ENCODE measurements at places on chromosomes 1 and 21. TPM values are rescaled to one million over a fixed set of nuclear protein-coding genes. Genes with fewer than 3 reads are reported as not detected.

The ARHGEF10L gene
- 89.8 TPM for total RNA-seq

- H3K27me3 ChIP-seq = peaks cover 10% of the 10 kb centered on the region
- H3K4me1 ChIP-seq = peaks cover 18% of the 10 kb centered on the region
- DNase-seq = no peak
These were observed 24.4 kb downstream of the SLC66A1 start for GRCh38 chr1:19336543-19336942.

- no peaks in the 10 kb centered on the region for H3K36me3 ChIP-seq
- DNase-seq = no peak
- no peaks in the 10 kb centered on the region for H3K27me3 ChIP-seq
- no peaks in the 10 kb centered on the region for H3K4me1 ChIP-seq
These were observed 88.8 kb upstream of the PDE4B start for GRCh38 chr1:65703853-65704252.

The ADGRB2 gene
- total RNA-seq = 15.8 TPM

GRCh38 chr1:6962996-6963911 lies 178.0 kb downstream of the CAMTA1 start:
- peak overlapping the region; percentile 82 for H3K27ac ChIP-seq
- DNase-seq = peak; percentile 93
- H3K27me3 ChIP-seq = peaks cover 14% of the 10 kb centered on the region
- H3K36me3 ChIP-seq = no peaks in the 10 kb centered on the region
- H3K4me3 ChIP-seq = peak overlapping the region; percentile 11

GRCh38 chr1:229148743-229149142 lies 122.2 kb upstream of the RAB4A start:
- H3K4me1 ChIP-seq = peaks cover 5% of the 10 kb centered on the region
- no peak overlapping the region for H3K4me3 ChIP-seq
- no peak overlapping the region for H3K27ac ChIP-seq
- peaks cover 11% of the 10 kb centered on the region for H3K36me3 ChIP-seq
- H3K27me3 ChIP-seq = peaks cover 9% of the 10 kb centered on the region
- no peak for DNase-seq

The TMEM52 gene
- total RNA-seq = 5.4 TPM

The RAP1GAP gene
- 4.8 TPM for total RNA-seq

The RCSD1 gene
- not detected for total RNA-seq

- no peak for DNase-seq
- H3K4me3 ChIP-seq = no peak overlapping the region
- peaks cover under 1% of the 10 kb centered on the region for H3K36me3 ChIP-seq
- no peak overlapping the region for H3K27ac ChIP-seq
These were observed 177.2 kb downstream of the NFIA start for GRCh38 chr1:61259379-61260148.

The OR2L13 gene
- total RNA-seq = not detected

DNA sequence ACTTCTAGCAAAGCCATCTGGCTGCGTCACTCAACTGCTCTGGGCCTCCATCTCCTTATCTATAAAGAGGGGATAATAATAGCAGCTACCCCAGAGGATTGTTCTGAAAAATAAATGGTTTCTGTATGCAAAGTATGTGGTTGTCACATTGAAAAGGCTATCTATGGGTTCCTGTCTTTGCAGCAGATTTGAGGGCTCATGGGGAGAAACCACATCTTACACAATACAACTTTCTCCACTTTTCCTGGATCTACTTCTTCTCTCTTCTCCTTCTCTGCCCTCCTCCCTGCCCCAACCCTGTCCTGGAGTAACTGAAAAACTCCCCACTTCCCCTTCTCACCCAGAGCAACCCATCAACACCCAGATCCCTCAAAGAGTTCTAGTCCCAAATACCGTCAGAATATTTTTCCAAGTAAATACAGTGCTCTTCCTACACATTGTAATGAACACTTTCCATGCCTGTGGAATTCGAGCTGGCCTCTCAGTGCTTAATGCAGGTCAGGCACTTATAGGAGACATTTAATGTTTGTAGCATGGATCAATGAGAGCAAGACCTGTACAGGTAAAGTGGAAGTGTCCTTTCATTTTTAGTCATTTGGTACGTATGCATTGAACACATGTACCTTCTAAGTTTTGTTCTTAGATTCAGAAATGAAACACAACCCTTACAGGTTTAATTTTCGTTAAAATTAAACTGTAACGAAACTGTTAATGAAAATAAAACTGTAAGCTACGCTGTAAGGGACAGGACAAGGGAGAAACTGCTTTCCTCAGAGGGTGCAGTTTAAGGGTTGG lies 131.9 kb downstream of the AK5 start:
- H3K4me1 ChIP-seq = no peaks in the 10 kb centered on the region
- no peak overlapping the region for H3K4me3 ChIP-seq
- H3K27me3 ChIP-seq = no peaks in the 10 kb centered on the region
- no peaks in the 10 kb centered on the region for H3K36me3 ChIP-seq

DNA sequence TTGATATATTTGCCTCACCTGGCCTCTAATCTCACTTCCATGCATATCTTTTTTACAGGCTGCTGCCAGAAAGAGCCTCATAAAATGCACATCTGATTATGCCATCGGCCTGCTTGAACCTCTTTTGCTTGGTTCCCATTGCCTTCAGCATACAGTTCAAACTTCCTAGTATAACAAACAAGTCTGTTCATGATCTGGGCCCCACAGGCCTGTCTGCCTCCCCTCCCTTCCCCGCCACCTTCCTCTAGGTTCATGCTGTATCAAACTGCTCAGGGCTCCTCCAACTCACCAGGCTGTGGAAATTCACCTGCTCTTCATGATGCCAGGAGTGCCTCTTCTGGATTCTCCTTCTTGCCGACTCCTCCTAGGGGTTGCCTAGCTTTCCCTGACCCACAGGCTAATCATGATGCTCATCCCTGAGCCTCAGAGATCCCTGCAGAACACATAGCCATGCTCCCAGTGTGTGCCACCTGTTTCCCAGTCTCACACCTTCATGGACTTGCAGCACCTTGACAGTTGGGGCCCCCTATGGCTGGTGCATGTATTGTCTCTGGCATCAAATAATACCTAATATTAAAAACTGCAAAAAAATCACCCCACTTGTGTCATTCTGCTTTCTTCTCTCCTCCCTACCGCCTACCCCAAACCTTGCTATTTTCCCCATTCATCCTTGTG lies 33.7 kb upstream of the CD2 start:
- no peak overlapping the region for H3K27ac ChIP-seq
- peaks cover 4% of the 10 kb centered on the region for H3K36me3 ChIP-seq
- peaks cover 3% of the 10 kb centered on the region for H3K27me3 ChIP-seq
- no peak for DNase-seq
- H3K4me3 ChIP-seq = no peak overlapping the region
- H3K4me1 ChIP-seq = no peaks in the 10 kb centered on the region

- no peaks in the 10 kb centered on the region for H3K27me3 ChIP-seq
- no peaks in the 10 kb centered on the region for H3K36me3 ChIP-seq
- no peak overlapping the region for H3K27ac ChIP-seq
- no peak overlapping the region for H3K4me3 ChIP-seq
- no peaks in the 10 kb centered on the region for H3K4me1 ChIP-seq
These were observed 29.2 kb upstream of the OR2B11 start for GRCh38 chr1:247487057-247487456.

The KIAA0319L gene
- total RNA-seq = 74.7 TPM

The MROH9 gene
- not detected for total RNA-seq

- no peak overlapping the region for H3K4me3 ChIP-seq
- H3K4me1 ChIP-seq = peaks cover 6% of the 10 kb centered on the region
- peak overlapping the region; percentile 44 for H3K27ac ChIP-seq
- H3K27me3 ChIP-seq = peaks cover 22% of the 10 kb centered on the region
These were observed 25.3 kb downstream of the SLC27A3 start for GRCh38 chr1:153800516-153800915.

GRCh38 chr21:41616031-41616591 lies 108.2 kb upstream of the TMPRSS2 start:
- H3K27me3 ChIP-seq = peaks cover 2% of the 10 kb centered on the region
- no peak overlapping the region for H3K4me3 ChIP-seq
- peaks cover 13% of the 10 kb centered on the region for H3K4me1 ChIP-seq
- no peak for DNase-seq

DNA sequence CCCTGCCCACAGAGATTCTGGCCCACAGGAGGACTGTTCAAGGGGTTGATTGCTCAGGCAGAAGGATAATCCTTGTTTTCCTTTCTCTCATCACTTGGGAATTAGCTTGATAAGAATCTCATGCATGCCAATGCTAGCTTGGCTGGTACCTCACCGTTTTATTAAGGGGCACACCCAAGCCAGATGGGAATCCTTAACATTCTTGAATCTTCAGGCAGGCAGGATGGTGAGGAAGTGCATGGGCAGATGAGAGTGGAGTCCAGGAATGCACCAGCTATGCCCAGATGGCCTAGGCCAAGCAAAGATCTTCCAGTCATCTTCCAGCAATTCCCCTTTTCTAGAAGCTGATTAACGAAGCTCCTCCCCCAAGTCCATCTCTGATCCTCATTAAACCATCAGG lies 4.1 kb upstream of the LCE7A start:
- H3K36me3 ChIP-seq = no peaks in the 10 kb centered on the region
- no peak overlapping the region for H3K4me3 ChIP-seq
- no peak overlapping the region for H3K27ac ChIP-seq
- peaks cover 3% of the 10 kb centered on the region for H3K27me3 ChIP-seq
- no peaks in the 10 kb centered on the region for H3K4me1 ChIP-seq

- no peaks in the 10 kb centered on the region for H3K27me3 ChIP-seq
- no peak overlapping the region for H3K4me3 ChIP-seq
These were observed 121.7 kb downstream of the TNFSF18 start for GRCh38 chr1:172929006-172929405.

GRCh38 chr1:8493916-8494540 lies 176.1 kb downstream of the SLC45A1 start:
- peak overlapping the region; percentile 12 for H3K27ac ChIP-seq
- peaks cover under 1% of the 10 kb centered on the region for H3K36me3 ChIP-seq
- no peak for DNase-seq
- no peak overlapping the region for H3K4me3 ChIP-seq

- H3K4me3 ChIP-seq = no peak overlapping the region
- no peaks in the 10 kb centered on the region for H3K36me3 ChIP-seq
- H3K4me1 ChIP-seq = peaks cover 20% of the 10 kb centered on the region
- no peak overlapping the region for H3K27ac ChIP-seq
These were observed 115.9 kb downstream of the KCND3 start for GRCh38 chr1:111873460-111874030.

DNA sequence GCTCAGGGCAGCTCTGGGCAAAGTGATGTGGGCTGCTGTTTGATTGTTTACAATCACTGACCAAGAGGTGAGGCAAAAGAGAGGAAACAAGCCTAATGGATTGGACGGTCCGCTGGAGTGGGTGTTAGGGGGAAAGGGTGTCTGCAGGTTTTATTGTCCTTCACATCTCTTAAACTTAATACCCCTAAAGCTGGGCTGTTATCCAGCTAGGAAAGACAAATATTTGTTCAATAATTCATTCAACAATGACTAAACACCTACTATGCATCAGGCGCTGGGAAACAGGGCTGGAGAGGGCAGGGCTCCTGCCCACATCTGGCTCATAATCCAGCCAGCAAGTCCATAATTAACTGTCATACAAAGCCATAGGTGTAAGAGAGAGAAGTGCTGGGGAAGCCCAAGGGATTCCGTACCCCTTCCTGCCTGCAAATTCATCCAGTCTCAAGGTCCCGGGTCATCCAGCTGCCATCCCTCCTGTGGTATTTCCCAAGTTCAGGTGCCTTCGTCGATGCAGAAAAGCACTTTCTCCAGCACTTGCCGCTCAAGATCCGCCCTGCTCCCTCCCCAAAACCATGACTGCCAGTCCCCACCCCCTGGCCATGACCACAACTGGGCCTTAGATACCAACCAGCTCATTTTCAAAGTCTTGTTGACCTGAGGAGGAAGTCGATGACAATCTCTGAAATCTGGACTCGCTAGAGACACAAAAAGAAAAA lies 10.7 kb downstream of the TMEM63A start:
- peaks cover 10% of the 10 kb centered on the region for H3K4me1 ChIP-seq
- DNase-seq = no peak
- H3K36me3 ChIP-seq = no peaks in the 10 kb centered on the region
- H3K4me3 ChIP-seq = no peak overlapping the region
- peaks cover 5% of the 10 kb centered on the region for H3K27me3 ChIP-seq
- H3K27ac ChIP-seq = no peak overlapping the region

DNA sequence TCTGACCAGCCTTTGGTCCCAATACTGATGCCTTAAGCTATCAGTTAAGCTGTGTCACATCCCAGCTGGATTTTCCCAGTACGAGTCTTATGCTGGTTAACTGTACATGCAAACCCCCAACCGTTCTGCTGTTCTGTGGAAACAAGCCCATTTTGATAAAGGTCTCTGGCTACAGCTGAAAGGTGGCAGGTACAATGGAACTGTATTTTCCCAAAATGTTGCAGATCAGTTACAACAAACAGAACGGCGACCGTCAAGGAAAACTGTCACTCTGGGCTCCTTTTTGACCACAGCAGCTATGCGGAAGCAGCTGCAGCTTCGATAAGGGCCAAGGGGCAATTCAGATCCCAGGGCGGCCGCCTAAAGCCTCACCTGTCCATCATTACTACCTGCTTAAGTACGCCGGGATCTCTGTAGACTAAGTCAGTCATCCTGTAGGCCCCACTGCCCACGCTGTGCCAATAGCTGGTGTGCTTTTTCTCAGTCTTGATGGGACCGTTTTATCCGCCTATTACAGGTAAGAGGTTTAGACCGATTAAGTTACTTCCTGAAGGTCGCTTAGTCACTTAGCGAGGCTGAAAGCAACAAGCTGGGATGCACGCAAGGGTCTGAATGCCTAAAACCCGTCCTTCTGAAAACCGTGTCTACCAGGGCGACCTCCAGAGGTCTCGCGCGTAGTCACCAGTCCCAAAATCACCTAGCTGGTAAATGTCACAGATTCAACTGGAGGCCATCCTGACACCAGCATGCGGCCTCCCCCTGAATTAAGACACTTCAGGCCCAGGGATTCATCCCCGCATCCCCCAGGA lies 11.1 kb upstream of the RAB42 start:
- peaks cover 2% of the 10 kb centered on the region for H3K27me3 ChIP-seq
- H3K36me3 ChIP-seq = no peaks in the 10 kb centered on the region
- peak; percentile 48 for DNase-seq
- peak overlapping the region; percentile 92 for H3K27ac ChIP-seq
- peak overlapping the region; percentile 95 for H3K4me3 ChIP-seq
- peaks cover 13% of the 10 kb centered on the region for H3K4me1 ChIP-seq

The CFHR1 gene
- not detected for total RNA-seq

- peaks cover 7% of the 10 kb centered on the region for H3K27me3 ChIP-seq
- H3K27ac ChIP-seq = peak overlapping the region; percentile 86
- DNase-seq = peak; percentile 51
- H3K4me3 ChIP-seq = peak overlapping the region; percentile 67
These were observed 49.3 kb downstream of the VWA5B1 start for GRCh38 chr1:20339811-20340457.

- peaks cover 6% of the 10 kb centered on the region for H3K4me1 ChIP-seq
- H3K36me3 ChIP-seq = peaks cover 19% of the 10 kb centered on the region
- H3K27ac ChIP-seq = no peak overlapping the region
- no peak overlapping the region for H3K4me3 ChIP-seq
- peaks cover 2% of the 10 kb centered on the region for H3K27me3 ChIP-seq
- DNase-seq = no peak
These were observed 10.7 kb upstream of the CYYR1 start for GRCh38 chr21:26583769-26584168.

The OVAAL gene
- total RNA-seq = not detected

- no peak overlapping the region for H3K27ac ChIP-seq
- peaks cover 3% of the 10 kb centered on the region for H3K4me1 ChIP-seq
- H3K36me3 ChIP-seq = no peaks in the 10 kb centered on the region
- no peak for DNase-seq
- no peak overlapping the region for H3K4me3 ChIP-seq
These were observed 102.7 kb downstream of the CRYAA start for GRCh38 chr21:43271452-43272020.

GRCh38 chr1:109582021-109582420 lies 33.6 kb downstream of the GNAI3 start:
- H3K27ac ChIP-seq = no peak overlapping the region
- no peak for DNase-seq
- H3K36me3 ChIP-seq = peaks cover 3% of the 10 kb centered on the region
- H3K4me3 ChIP-seq = no peak overlapping the region
- no peaks in the 10 kb centered on the region for H3K27me3 ChIP-seq
- peaks cover 5% of the 10 kb centered on the region for H3K4me1 ChIP-seq
